Heart right ventricle (tissue), 16 donors: ENCODE measurements at places on chromosomes 5 and 9. TPM values are rescaled to one million over a fixed set of nuclear protein-coding genes. Genes with fewer than 3 reads are reported as not detected.

The FGD3 gene
- 0.40 TPM for total RNA-seq

DNA sequence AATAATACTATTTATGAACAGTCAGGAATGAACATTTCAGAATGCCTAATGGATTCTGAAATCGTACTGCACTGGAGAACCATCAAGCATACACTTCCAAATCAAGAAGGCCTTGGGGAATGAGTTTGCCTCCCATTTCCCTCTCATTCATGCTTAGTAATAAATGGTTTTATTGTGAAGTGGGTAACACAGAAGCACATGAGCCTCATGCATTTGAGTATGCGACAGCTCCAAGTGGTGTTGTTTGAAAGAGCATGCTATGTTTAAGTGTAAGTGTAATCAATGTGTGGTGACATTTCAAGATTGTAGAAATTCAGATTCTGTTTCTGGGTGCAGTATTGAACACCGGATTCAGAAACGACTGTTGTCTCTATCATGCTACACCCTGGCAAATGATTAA lies 60.0 kb downstream of the SGCD start:
- H3K36me3 ChIP-seq = no peaks in the 10 kb centered on the region
- DNase-seq = no peak
- H3K4me1 ChIP-seq = peaks cover 3% of the 10 kb centered on the region
- no peaks in the 10 kb centered on the region for H3K27me3 ChIP-seq
- no peak overlapping the region for H3K27ac ChIP-seq

The IFNA5 gene
- not detected for total RNA-seq

- no peak overlapping the region for H3K27ac ChIP-seq
- no peaks in the 10 kb centered on the region for H3K36me3 ChIP-seq
- H3K4me1 ChIP-seq = no peaks in the 10 kb centered on the region
- no peak overlapping the region for H3K4me3 ChIP-seq
- no peak for DNase-seq
These were observed 31.7 kb upstream of the SCAMP1 start for GRCh38 chr5:78328585-78329173.

The SPOUT1 gene
- total RNA-seq = 9.9 TPM

The SHISAL2B gene
- not detected for total RNA-seq

The FOXD4L6 gene
- total RNA-seq = not detected

- no peak for DNase-seq
- no peaks in the 10 kb centered on the region for H3K4me1 ChIP-seq
- no peak overlapping the region for H3K27ac ChIP-seq
- H3K36me3 ChIP-seq = no peaks in the 10 kb centered on the region
These were observed 110.6 kb upstream of the ELL2 start for GRCh38 chr5:96072138-96072790.

The ORM1 gene
- total RNA-seq = not detected

DNA sequence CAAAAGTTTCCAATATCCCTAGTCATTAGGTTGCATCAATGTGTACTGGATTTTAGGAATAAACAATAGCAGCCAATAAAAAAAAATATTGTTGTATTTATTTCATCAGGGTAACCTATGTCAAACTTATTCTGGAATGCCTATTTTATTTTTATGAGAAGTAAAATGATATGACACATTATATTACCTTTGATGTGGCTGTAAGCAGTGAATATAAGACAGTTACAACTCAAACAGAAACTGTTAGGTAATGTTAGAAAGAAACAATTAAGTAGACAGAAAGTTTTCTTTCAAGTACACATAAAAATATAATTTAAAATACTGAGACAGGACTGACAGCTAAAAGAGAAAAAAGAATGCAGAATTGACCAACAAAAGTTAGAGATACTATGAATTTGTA lies 65.5 kb downstream of the GNG10 start:
- H3K4me3 ChIP-seq = no peak overlapping the region
- no peaks in the 10 kb centered on the region for H3K36me3 ChIP-seq
- no peak for DNase-seq
- no peak overlapping the region for H3K27ac ChIP-seq
- H3K27me3 ChIP-seq = no peaks in the 10 kb centered on the region

DNA sequence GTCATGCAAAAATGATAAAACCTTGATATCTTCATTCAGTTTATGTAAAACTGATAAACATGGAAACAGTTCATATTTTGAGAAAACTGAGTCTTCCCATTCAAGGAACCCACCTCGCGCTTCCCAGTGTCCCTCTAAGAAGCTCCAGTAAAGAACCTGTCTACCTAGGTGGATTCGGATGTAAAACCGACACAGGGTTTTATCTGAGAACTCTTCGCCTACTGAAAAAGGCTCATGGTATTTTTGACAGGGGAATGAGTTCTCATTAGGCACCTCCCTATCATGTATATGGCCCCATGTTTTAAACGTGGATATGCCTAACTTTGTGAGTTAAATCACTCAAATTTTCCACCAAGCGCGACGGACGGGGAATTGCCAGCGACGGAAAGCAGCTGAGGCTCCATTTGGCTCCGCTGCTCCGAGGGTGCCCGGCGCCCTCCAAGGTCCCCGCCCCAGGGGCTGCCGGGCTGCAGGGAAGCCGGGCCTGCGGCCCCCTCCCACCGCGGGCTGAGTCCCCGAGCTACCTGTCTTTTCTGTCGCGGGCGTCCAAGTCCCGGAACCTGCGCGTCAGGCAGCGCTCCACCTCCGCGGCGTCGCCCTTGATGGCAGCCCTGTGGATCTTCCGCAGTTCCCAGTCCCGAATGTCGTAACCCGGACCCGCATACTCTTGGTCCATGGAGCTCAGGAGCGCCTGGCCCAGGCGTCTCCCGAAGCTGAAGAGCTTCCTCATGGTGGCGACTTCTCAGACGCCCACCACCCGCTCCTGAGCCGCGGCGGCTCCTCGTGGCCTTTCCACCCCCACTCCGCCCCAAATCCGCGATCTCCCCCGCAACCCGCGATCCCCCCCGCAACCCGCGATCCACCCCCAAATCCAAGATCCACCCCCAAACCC lies 594 bp downstream of the ANKRD18A start:
- H3K4me3 ChIP-seq = peak overlapping the region; percentile 52
- no peaks in the 10 kb centered on the region for H3K36me3 ChIP-seq
- peaks cover 78% of the 10 kb centered on the region for H3K27me3 ChIP-seq
- H3K4me1 ChIP-seq = peaks cover 25% of the 10 kb centered on the region
- no peak for DNase-seq

GRCh38 chr5:10475931-10476676 lies 34.4 kb downstream of the ROPN1L start:
- H3K36me3 ChIP-seq = no peaks in the 10 kb centered on the region
- H3K4me1 ChIP-seq = peaks cover 12% of the 10 kb centered on the region
- no peak overlapping the region for H3K27ac ChIP-seq
- no peak for DNase-seq
- H3K4me3 ChIP-seq = no peak overlapping the region

DNA sequence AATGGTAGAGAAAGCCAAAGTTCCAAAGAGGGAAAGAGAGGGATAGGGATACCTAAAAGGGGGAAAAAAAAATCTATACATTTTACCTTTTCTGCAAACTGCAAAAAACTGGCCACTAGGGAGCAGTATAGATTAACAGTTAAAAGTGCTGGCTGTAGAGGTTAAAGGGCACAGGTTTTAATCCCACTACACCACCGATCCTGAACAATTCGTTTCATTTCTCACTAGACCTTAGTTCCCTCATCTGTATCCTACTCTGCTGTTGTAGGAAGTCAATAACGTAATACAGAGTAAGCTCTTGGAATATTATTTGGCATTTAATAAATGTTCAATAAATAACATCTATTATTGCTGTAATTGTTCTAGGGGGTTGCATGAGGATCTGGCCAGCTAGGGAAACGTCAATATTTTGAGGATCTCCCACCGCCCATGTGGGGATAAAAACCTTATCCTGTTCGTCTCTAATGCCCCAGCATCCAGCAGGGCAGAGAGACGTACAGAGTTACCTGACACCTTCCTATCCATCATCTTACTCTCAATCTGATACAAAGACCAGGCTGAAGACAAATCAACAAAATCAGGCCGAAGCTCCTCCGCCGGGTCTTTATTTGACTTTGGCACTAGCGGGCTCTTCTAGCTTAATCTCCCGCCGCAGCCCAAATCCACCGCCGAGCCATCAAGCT lies 757 bp downstream of the CDC26 start:
- peak overlapping the region; percentile 63 for H3K27ac ChIP-seq
- peaks cover 71% of the 10 kb centered on the region for H3K36me3 ChIP-seq
- DNase-seq = peak; percentile 36
- peak overlapping the region; percentile 76 for H3K4me3 ChIP-seq
- no peaks in the 10 kb centered on the region for H3K27me3 ChIP-seq
- peaks cover 15% of the 10 kb centered on the region for H3K4me1 ChIP-seq

The ECM2 gene
- total RNA-seq = 8.2 TPM

GRCh38 chr9:127608104-127608966 lies 3.7 kb upstream of the STXBP1 start:
- DNase-seq = peak; percentile 73
- H3K4me1 ChIP-seq = peaks cover 16% of the 10 kb centered on the region
- peak overlapping the region; percentile 51 for H3K4me3 ChIP-seq
- H3K27me3 ChIP-seq = no peaks in the 10 kb centered on the region

- H3K4me3 ChIP-seq = no peak overlapping the region
- no peaks in the 10 kb centered on the region for H3K4me1 ChIP-seq
- no peak overlapping the region for H3K27ac ChIP-seq
- DNase-seq = no peak
- H3K36me3 ChIP-seq = no peaks in the 10 kb centered on the region
These were observed 177.8 kb upstream of the CD180 start for GRCh38 chr5:67374378-67374777.

DNA sequence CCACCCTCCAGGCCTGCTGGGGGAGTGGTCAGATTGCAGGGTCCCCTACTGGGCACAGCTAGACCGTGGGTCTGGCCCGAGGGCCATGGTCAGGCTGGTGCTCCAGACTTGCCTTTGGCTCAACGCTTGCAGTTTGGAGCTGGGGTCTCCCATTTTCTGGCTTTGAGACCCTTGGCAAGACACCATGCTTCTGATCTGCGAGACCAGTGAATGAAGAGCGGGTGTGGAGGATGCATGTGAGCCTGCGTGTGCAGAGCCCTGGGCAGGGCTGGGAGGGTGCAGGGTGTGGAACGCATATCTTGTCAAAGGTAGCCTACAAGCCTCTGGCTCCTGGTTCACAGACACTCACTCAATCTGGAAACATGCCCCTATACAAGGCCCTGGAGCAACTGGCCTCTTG lies 6.1 kb upstream of the MRNIP start:
- H3K36me3 ChIP-seq = peaks cover 77% of the 10 kb centered on the region
- no peak overlapping the region for H3K27ac ChIP-seq
- H3K4me1 ChIP-seq = no peaks in the 10 kb centered on the region
- H3K4me3 ChIP-seq = no peak overlapping the region

- no peak overlapping the region for H3K27ac ChIP-seq
- no peaks in the 10 kb centered on the region for H3K27me3 ChIP-seq
- DNase-seq = no peak
- H3K4me1 ChIP-seq = peaks cover 7% of the 10 kb centered on the region
These were observed 4.8 kb downstream of the ZBED3 start for GRCh38 chr5:77082280-77082679.

The GABRP gene
- total RNA-seq = 0.49 TPM

The DCP2 gene
- 16.2 TPM for total RNA-seq

DNA sequence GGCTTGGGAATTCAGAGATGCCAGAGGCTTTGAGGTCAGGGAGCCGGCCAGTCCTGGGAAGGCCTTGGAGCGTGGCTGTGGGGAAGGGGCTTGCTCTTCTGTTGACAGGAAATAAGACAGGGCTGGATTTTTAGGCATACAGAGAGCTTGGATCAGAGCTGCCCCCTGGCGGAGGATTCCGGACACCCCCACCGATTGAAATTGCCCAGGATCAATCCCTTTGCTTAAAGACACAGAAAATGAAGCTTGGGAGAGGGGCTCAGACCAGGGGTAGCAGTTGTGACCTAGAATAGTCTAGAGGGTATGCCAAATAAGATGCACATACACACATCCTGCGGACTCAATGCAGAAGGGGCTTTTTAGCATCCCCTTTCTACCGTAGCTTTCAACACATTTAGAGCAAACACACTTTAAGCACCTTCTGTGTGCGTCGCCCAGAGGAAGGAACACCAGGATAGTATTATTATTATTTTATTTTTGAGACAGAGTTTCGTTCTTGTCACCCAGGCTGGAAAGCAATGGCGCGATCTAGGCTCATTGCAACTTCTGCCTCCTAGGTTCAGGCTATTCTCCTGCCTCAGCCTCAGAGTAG lies 1.7 kb upstream of the NTMT1 start:
- H3K27me3 ChIP-seq = peaks cover 21% of the 10 kb centered on the region
- peaks cover 38% of the 10 kb centered on the region for H3K4me1 ChIP-seq
- H3K4me3 ChIP-seq = no peak overlapping the region
- peaks cover 6% of the 10 kb centered on the region for H3K36me3 ChIP-seq

- peak overlapping the region; percentile 18 for H3K27ac ChIP-seq
- no peak overlapping the region for H3K4me3 ChIP-seq
- H3K4me1 ChIP-seq = peaks cover 28% of the 10 kb centered on the region
- H3K27me3 ChIP-seq = no peaks in the 10 kb centered on the region
- DNase-seq = no peak
These were observed 36.0 kb downstream of the ANKRD33B start for GRCh38 chr5:10599862-10600284.

- no peak overlapping the region for H3K4me3 ChIP-seq
- H3K4me1 ChIP-seq = no peaks in the 10 kb centered on the region
- no peaks in the 10 kb centered on the region for H3K27me3 ChIP-seq
- no peak for DNase-seq
- H3K27ac ChIP-seq = no peak overlapping the region
These were observed 104.7 kb upstream of the ISL1 start for GRCh38 chr5:51278539-51278938.

GRCh38 chr9:128628471-128629048 lies 28.1 kb downstream of the DYNC2I2 start:
- peak overlapping the region; percentile 84 for H3K27ac ChIP-seq
- H3K27me3 ChIP-seq = no peaks in the 10 kb centered on the region
- H3K4me3 ChIP-seq = no peak overlapping the region
- peaks cover 100% of the 10 kb centered on the region for H3K36me3 ChIP-seq
- peak; percentile 79 for DNase-seq

The SKIC3 gene
- total RNA-seq = 68.0 TPM

GRCh38 chr9:127311239-127311741 lies 46.7 kb downstream of the GARNL3 start:
- peak overlapping the region; percentile 56 for H3K27ac ChIP-seq
- H3K36me3 ChIP-seq = no peaks in the 10 kb centered on the region
- peaks cover 59% of the 10 kb centered on the region for H3K4me1 ChIP-seq
- H3K27me3 ChIP-seq = no peaks in the 10 kb centered on the region
- no peak for DNase-seq
- H3K4me3 ChIP-seq = no peak overlapping the region

- no peaks in the 10 kb centered on the region for H3K36me3 ChIP-seq
- no peaks in the 10 kb centered on the region for H3K27me3 ChIP-seq
- H3K4me3 ChIP-seq = no peak overlapping the region
- no peaks in the 10 kb centered on the region for H3K4me1 ChIP-seq
These were observed 410.3 kb upstream of the PRR16 start for GRCh38 chr5:120053841-120054240.

- H3K4me1 ChIP-seq = no peaks in the 10 kb centered on the region
- no peaks in the 10 kb centered on the region for H3K36me3 ChIP-seq
- DNase-seq = no peak
- H3K27ac ChIP-seq = no peak overlapping the region
These were observed 21.5 kb downstream of the SNCAIP start for GRCh38 chr5:122333564-122333963.

GRCh38 chr5:67119010-67119409 lies 77.6 kb downstream of the CD180 start:
- H3K4me3 ChIP-seq = no peak overlapping the region
- no peaks in the 10 kb centered on the region for H3K36me3 ChIP-seq
- DNase-seq = no peak

GRCh38 chr5:87113861-87114260 lies 153.8 kb upstream of the RASA1 start:
- H3K4me3 ChIP-seq = no peak overlapping the region
- H3K36me3 ChIP-seq = no peaks in the 10 kb centered on the region
- no peaks in the 10 kb centered on the region for H3K27me3 ChIP-seq
- DNase-seq = no peak
- no peaks in the 10 kb centered on the region for H3K4me1 ChIP-seq

GRCh38 chr9:132698989-132699388 lies 28.7 kb downstream of the GTF3C4 start:
- H3K27ac ChIP-seq = no peak overlapping the region
- no peak for DNase-seq
- no peak overlapping the region for H3K4me3 ChIP-seq
- no peaks in the 10 kb centered on the region for H3K27me3 ChIP-seq
- no peaks in the 10 kb centered on the region for H3K36me3 ChIP-seq

The PDE8B gene
- 0.27 TPM for total RNA-seq
